ENCODE measurements at places on chromosomes 13 and 19.

DNA sequence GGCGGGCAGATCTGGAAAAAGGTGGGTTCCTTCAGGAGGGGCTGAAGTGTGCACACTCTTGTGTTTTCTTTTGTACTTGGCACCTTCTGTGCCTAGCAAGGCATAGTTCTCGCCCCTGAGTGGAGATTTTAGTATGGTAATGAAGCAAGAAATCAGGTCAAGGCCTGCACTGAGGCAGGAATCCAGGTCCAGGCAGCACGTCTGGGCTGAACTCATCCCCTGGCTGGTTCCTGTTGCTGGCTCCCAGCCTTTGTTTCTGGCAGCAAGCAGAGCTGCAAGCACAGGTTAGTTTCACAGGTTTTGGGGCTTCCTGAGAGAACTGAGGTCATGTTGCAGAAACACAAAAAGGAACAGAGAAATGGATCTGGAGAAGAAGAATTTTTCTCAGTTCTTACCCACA is 21.2 kb downstream of the SIGLEC7 start:
- no peak for DNase-seq

DNA sequence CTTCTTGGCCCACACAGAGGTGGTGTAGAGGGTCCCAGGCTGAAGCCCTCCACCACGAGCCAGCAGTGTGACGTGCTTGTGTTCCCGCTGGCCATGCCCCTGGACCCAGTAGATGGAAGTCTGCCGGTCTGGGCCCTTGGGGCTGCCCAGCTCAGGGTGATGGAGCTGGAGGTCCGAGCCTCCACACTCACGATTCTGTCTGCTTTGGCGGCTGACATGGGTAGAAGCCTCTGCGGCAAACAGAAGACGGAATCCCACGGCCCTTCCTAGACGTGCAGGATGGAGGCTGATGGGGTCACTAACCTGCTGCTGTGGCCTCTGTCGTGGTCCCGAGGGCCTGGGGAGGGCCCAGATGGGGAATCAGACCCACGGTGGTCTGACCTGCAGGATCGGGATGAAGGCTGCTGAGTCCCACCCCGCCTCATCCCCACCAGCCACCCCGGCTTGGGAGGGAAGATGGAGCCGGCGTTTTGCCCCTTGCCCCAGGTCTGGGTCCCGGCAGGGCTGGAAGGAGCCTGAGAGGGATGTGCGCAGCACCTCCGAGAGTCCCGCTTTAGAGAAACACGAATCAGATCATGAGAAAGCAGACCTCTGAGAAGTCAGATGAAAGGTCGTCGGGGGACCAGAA is 4.4 kb downstream of the TMEM86B start:
- DNase-seq: no peak

DNA sequence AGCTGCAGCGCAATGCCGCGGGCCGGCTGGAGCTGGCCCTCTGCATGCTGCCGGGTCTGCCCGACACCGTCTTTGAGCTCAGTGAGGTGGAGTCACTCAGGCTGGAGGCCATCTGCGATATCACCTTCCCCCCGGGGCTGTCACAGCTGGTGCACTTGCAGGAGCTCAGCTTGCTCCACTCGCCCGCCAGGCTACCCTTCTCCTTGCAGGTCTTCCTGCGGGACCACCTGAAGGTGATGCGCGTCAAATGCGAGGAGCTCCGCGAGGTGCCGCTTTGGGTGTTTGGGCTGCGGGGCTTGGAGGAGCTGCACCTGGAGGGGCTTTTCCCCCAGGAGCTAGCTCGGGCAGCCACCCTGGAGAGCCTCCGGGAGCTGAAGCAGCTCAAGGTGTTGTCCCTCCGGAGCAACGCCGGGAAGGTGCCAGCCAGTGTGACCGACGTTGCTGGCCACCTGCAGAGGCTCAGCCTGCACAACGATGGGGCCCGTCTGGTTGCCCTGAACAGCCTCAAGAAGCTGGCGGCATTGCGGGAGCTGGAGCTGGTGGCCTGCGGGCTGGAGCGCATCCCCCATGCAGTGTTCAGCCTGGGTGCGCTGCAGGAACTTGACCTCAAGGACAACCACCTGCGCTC is 3.8 kb upstream of the MAP2K7 start:
- DNase-seq: no peak

DNA sequence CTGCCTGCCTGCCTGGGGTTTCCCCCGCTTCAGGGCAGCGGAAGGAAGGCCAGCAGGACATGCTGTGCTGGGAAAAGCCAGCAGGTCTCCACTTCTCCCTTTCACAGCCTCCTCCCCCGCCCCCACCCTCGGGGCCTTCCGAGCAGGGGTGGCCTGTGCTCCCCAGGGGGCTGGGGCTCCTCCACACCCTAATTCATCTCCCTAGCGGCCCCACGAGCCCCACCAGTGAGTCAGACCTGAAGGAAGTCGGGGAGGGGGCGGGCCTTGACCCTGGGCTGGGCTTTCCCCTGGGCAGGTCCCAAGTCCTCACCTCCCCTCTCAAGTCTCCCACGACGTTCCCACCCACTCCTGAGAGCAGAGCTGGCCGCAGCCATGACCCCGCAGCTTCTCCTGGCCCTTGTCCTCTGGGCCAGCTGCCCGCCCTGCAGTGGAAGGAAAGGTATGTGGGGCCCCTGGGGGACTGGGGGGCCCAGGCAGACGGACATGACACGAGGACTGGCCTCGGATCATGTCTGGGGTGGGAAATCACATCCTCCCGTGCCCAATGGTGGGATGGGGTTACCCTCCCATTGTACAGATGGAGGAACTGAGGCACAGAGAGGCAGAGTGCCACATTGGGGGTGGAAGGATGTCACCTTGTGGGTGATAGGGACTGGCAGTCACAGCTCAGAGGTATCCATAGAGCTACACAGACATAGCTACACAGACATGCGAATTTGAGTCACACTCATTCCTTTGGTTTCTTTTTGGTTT is at the start of gene EBI3:
EBI3 (plus strand) TSS at position 345 of the 753 bp plus-strand sequence; CDS start at position 373, 28 bp downstream.
- peak; percentile 51 for DNase-seq

All from mesendoderm (in vitro differentiated cells).